ENCODE measurements at places on chromosomes 7 and 10. TPM values are rescaled to one million over a fixed set of nuclear protein-coding genes. Genes with fewer than 3 reads are reported as not detected.

Gene SLF2
- 17.5 TPM for total RNA-seq

Gene WEE2
- not detected for total RNA-seq

Gene STEAP4
- 2.1 TPM for total RNA-seq

Gene CYP3A5
- 13.1 TPM for total RNA-seq

Gene AKR1C8
- total RNA-seq: 0.05 TPM

Gene NANOS1
- total RNA-seq: 2.5 TPM

Gene CALHM2
- total RNA-seq: 0.87 TPM

Gene CYREN
- 126 TPM for total RNA-seq

Gene GRID1
- total RNA-seq: 0.20 TPM

Gene CHAT
- total RNA-seq: not detected

Gene RBP3
- not detected for total RNA-seq

Gene RAPGEF5
- 4.0 TPM for total RNA-seq

Gene SORCS3
- 0.70 TPM for total RNA-seq

Gene GHITM
- total RNA-seq: 338 TPM

Gene TRPV5
- total RNA-seq: not detected

Gene ZNF727
- total RNA-seq: not detected

Data from renal cortical epithelial cell (primary cell).